SIG-M5 (cell line): ENCODE measurements at places on chromosomes 1 and 21.

DNA sequence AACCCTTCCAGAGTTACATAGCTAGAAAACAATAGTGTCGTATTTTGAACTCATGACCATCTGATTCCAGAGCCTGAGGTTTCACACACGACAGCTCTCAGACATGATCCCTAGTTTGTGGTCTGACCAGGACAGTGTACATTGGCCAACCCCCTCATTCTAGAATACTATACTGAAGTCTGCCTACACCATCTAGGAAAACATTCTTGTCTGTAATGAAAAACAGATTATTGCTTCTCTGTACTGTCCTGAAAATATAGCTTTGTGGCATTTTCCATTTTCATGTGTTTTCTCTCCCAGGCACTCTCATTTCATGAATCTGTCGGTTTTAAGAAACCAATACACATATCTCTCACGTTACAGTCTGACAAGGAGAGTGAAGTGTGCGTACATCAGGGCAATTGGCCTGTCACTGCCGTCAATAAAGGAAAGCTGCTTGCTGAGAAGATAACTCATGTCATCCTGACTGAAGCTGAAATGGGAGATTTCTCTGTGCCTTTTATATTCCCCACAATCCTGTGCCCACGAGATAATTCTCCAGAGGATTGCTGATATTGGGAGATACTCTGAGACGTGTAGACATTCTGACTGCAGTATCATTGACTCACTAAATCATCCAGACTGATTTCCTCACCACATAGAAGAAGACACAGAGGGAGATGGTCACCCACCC, 585.6 kb downstream of the PLPP3 start:
- no peak for DNase-seq

- DNase-seq, result no peak
These were observed 16.6 kb downstream of the SMG5 start for GRCh38 chr1:156266051-156266450.

- no peak for DNase-seq
These were observed 37.0 kb downstream of the SERBP1 start for GRCh38 chr1:67393240-67393639.

GRCh38 chr21:38621132-38621531, 122.9 kb upstream of the ERG start:
- DNase-seq, result no peak

- no peak for DNase-seq
These were observed 96.4 kb upstream of the KCNJ6 start for GRCh38 chr21:38012672-38013071.

DNA sequence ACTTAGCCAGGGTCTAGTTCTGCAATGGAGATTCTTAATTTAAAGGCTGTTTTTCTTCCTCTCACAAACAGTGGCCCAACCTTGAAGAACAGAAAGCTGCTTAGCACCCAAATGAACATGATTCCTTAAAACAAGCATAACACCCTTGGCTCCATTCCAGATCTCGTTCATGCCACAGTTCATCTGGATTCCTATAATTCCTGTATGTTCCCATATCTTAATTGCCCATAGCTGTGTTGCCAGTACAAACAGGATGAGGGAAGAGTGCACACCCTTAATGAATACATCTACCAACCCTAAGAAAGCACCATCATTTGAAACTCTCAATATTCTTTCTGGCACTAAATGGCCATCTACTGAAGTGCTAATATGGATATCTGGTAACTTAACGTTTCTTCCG, 45.5 kb downstream of the TGFB2 start:
- DNase-seq, result no peak

- no peak for DNase-seq
These were observed 5.8 kb downstream of the BCL9 start for GRCh38 chr1:147547065-147547464.

GRCh38 chr1:232908831-232909230, 41.6 kb upstream of the NTPCR start:
- DNase-seq, result no peak

DNA sequence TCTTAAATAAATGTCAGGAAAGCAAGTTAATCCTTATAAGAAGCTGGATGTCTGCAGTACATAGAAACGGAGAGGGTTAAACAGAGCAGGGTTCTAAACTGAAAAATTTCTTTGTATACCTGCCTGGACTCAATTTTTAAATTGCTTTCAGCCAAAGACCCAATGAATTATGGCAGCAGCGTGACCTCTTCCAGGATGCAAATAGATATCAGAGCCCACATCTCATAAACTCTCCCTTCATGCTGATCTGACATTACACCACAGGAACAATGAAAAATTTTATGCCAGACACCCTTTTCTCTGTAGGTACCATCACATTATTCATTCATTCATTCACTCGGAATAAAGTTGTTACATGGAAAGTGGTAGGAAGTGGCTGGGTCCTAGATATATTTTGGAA, 236.4 kb downstream of the NUF2 start:
- DNase-seq, result no peak

DNA sequence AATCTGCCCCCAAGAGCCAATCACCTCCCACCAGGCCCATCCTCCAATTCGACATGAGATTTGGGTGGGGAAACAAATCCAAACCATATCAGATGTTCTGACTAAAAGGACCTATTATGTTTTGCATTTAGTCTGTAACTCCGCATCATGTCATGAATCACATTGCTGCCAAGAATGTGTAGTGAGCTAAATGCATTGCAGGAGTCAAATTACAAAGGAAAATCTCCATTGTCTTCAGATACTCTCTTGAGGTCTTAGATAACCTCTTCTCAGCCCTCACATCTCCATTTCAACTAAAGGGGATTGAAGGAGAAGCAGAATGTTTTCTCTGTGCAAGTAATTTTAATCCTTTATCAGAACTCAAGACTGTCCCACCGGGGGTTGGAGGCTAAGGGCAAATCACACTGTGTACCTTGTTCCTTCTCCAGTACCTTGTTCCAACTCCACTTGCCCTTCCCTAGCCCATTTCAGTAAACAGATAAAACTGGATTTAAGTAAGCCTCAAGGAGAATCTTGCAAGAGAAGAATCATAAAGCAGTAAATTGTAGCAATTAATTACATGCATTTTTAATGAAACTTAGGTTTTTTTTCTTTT, 34.1 kb downstream of the EXTL2 start:
- DNase-seq, result no peak

DNA sequence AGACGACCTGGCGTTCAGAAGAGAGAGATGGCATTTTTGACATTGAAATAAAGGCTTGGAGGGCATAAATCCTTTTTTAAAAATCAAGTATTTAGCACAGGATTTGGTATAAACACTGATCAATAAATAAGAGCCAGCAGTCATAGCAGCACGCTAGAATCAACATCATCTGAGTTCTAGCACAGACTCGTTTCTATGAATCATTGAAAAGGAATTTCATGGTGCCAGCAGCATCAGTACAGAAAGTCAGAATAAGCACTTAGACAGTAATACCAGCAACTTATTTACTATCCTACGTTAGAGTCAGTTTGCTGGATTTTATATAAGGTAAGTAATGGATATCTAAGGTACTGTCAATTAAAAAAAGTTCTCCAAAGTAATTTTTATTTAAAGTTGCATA, 119.3 kb downstream of the HLCS start:
- DNase-seq, result no peak

GRCh38 chr1:39833621-39834385, 45.1 kb upstream of the BMP8B start:
- DNase-seq, result peak; percentile 26

GRCh38 chr1:81802707-81803430, 2.1 kb downstream of the ADGRL2 start:
- DNase-seq, result no peak

DNA sequence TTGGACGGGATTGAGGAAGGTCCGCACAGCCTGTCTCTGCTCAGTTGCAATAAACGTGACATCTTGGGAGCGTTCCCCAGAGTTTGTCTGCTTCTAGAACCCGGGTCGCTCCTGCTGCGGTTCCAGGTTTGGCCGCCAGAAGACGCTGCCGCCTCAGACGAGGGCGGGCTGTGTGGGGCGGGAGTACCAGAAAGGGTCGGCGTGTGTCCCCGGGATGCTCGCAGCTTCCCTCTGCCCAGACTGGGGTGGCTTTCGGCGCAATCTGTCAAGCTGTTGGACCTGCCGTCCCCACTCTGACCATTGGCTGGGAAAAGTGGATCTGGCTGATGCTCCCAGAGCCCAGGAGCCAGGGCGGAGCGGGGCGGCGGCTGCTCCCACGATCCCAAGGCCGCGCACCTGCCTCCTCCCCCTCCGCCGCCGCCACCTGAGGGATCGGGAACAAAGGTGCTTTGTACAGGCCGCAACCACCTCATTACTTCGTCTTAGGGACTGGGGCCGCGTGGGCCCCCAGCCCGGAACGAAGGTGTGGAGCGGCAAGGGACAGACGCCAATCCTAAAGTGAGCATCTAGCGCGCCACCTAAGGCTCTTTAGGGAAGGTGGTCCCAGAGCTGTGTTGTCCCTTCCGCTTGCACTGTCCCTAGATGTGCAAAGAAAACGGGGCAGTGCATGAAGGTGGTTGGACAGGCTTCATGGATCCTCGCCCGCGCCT, 683 bp upstream of the EFNA4 start:
- no peak for DNase-seq

GRCh38 chr1:206589206-206589605, 23.1 kb downstream of the EIF2D start:
- no peak for DNase-seq

DNA sequence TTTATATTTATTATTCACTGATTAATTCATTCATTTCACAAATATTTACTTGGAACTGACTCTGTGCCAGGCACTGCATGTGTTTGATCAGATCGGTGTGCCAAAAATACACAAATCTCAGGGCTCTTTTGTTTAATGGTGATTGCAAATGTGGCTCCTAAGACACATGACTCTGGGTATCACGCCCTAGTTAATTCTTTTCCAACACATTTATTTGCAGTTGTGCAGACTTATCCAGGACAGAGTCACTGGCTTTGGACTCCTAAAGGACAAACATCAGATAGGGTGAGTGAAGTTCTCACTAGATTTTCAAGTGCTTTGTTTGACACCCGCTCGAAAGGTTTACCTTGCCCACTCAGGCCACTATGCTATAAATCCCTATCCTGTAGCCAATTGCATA, 335.5 kb downstream of the BARHL2 start:
- DNase-seq, result no peak

GRCh38 chr1:10663678-10664035, 132.8 kb downstream of the CASZ1 start:
- no peak for DNase-seq

DNA sequence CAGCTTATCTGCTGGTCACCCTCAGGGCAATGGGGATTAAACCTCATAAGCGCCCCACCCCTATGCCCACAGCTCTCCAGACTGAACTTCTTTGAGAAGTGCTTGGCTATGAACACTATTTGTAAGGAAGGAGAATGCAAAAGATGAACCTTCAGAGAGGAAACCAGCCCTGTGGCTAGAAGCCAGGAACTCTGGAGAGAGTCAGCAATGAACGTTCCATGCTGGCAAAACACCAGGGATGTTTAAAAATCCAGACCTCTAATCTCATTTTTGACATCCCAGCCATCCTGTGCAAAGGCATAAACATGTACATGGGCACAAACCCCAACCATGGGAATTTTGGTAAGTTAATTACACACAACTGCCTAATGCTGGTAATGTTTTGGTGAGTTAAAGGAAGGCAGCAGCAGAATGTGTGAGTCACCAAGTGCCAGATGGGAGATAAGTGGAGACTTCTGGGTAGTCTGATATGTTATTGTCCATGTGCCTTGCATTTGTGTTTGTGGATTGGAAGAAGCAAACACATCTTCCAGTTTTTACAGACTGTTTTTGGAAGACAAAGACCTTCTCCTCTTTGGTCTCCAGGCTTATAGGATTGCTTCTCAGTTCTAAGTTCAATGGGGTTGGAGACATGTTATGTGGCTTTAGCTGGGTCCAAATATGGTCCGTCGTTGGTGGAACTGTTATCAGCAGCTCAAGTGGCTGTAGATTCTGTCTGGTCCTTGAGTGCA, 174.1 kb upstream of the ETV3 start:
- no peak for DNase-seq

- no peak for DNase-seq
These were observed 1.4 kb downstream of the SLFNL1 start for GRCh38 chr1:41020109-41020576.

GRCh38 chr21:25925064-25925800, 190.5 kb downstream of the GABPA start:
- DNase-seq, result no peak

GRCh38 chr1:28640766-28641165, 2.1 kb downstream of the TAF12 start:
- no peak for DNase-seq

GRCh38 chr1:30412241-30413110, 310.9 kb downstream of the MATN1 start:
- no peak for DNase-seq

GRCh38 chr1:194055536-194055935, 869.1 kb upstream of the B3GALT2 start:
- no peak for DNase-seq

DNA sequence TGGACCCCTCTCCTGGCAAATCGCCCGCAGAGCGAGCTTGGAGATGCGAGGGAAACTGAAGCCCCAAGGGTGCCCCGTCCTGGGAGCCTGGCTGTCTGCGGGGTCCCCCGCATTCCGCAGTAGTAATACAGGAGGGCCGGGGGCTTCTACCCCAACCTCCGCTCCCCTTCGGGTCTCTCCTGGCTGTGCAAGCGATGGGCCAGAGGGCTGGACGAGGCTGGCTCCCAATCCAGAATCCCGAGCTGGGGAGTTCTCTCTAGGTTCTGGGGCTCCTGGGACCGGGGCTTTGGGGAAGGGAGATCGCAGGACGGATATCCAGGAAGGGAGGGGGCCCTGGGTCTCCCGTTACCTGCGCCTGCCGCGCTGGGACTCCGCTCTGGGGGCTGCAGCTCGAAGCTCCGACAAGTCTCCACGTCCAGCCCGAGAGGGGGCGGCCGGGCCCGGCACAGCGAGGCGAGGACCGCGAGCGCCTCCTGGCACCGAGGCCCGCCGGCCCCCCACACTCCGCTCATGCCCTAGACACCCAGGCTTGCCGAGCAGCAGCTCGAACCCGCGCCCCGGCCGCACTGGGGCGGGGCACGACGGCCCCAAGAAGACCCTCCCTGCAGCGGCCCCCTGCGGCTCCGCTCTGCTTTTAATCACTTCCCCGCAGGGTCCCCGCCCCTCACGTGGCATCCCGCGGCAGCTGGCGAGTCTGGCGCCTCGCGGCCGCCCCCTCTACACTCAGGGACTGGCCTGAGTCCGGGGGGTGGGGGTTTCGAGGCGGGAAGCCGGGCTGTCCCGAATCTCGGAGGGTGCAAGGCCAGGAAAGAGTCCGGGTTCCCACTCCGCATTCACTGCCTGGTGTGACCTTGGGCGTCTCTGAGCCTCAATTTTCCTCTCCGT, at the start of gene SYT6:
Gene SYT6, minus strand, starts transcription at position 609 of the 885 bp plus-strand sequence. Its CDS starts 97 bp downstream, at position 512.
- DNase-seq, result no peak

DNA sequence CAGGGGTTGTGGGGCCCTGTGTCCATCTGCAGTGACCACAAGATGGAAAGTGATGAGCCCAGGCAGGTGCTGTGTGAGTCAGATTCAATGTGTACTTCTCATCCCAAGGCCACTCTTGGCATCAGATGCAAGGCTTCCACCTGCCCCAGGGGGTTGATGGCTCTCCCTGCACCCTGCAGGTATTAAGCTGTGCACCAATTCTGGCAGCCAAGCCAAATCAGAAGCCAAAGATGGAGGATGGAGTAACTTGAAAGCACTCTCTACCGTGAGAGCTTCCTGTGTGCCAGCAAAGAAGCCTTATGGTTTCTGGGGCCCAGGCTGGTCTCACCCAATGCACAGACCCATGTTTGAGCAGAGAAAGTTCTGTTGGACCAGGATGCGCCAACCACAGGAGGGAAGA, 44.3 kb upstream of the TENT5C start:
- no peak for DNase-seq

GRCh38 chr1:89129911-89130310, 4.0 kb upstream of the GBP2 start:
- DNase-seq, result no peak
